BJ (cell line): ENCODE measurements at places on chromosomes 1 and 21. TPM values are rescaled to one million over a fixed set of nuclear protein-coding genes. Genes with fewer than 3 reads are reported as not detected.

DNA sequence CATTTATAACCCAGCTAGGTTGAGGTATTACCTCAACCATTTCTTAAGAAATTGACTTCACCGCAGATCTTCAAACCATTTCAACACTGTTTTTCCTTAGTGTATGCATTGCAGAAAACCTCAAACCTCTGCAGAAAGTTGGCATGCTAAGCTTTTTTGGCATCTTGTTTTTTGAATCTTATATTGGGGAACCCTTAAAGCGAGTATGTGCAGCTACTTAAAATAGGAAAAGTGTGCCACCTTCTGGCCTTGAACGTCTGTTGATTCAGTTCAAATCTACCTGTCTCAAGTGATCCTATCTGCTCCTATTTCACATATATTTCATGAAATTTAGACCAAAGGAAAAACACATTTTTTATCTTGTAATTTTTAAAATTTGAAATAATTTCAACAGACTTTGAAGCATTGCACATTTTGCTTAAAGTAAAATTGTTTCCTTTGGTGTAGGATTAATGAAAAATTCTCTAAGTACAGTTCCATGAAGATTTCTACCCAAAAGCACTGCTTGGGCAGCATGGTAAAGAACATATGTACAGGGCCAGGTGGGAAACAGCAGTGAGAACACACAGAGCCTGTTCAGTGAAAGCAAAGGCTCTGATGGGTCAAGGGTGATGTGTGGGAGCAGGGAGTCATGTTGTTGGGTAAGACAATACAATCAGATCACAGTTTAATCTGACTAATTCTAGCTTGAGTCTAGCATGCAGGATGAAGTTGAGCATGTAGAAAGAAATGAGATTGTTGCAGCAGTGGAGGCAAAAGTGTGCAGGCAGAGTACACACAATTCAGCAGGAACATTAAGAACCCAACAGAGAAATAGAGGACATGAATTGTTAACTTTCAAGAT is 17.2 kb downstream of the HENMT1 start:
- peak; percentile 19 for DNase-seq

- DNase-seq, result peak; percentile 41
Measured at GRCh38 chr1:231421971-231422797, at the start of gene EGLN1. Gene EGLN1, minus strand, starts transcription at chr1:231422287. Its CDS starts 399 bp downstream, at chr1:231421888.

DNA sequence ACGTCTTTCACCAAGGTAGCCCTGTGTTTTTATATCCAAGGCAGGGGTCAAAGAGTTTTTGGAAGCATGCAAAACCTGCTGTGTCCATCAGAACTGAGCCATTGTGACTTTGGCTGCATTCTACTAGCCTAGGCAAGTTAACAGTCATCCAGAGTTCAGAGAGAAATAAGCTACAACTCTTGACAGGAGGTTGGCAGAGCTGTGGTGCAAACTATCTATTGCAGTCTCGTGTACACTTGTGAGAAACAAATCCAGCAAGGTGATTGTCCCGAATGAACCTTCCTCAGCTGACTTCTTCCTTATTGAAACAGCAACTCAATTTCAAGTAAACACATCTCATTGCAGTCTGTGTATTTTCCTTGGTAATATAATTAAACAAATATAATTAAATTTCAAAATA is 124.5 kb downstream of the NCAM2 start:
- DNase-seq, result no peak

- no peak for DNase-seq
Measured at GRCh38 chr1:242002510-242002909, 3.6 kb upstream of the MAP1LC3C start.

GRCh38 chr1:183893561-183894289 is 88.8 kb downstream of the RGL1 start:
- DNase-seq, result no peak

- DNase-seq, result no peak
Measured at GRCh38 chr1:59413327-59413720, 116.4 kb downstream of the FGGY start.

DNA sequence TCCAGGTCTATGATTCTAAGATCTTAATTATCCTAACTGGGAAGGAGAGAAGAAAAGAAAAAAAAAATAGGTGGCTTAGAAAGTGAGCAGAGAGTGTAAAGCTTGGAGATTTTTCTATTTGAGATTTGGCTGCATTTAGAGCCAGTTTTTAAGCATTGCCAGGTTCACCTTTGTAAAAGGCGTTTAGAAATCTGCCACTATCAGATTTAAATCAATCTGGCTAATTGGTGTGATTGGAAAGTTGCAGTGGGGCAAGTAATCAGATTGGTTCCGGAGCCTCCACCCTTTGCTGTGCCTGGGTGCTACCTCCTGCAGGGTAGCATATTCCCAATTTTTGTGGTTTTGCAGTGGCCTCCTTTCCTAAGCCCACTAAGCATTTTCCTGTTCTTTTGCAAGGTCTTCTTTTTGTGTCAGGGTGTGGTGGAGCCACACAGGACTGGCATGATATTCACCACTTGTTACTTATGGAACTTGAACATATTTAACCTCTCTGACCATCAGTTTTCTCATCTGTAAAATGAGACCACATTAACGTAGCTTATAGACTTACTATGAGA is 48.5 kb upstream of the PPP2R5A start:
- no peak for DNase-seq

DNA sequence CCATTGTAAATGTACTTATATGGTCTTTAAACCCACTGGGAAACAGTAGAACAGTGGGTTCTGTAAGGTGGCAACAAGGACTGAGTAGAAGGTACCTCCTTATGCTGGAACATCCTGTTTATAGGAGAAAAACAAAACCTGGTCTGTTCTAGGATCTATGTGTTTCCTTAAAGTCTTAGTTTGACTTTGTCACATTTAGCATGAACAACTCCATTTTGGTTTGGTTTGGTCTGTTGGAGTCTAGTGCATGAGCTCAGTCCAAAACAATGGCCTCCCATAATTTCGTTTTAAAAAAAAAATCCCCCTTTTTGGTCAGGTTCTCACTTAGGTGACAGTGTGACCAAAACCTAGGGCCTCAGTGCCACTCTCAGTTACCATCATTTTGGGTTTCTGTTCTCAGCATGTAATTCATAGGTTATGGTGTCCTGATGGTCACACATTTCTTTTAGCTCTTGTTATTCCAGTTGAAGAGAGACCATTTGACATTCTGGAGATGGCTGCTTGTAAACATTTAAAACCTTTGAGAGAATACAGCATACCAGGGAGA is 66.4 kb upstream of the IL12RB2 start:
- DNase-seq, result no peak

DNA sequence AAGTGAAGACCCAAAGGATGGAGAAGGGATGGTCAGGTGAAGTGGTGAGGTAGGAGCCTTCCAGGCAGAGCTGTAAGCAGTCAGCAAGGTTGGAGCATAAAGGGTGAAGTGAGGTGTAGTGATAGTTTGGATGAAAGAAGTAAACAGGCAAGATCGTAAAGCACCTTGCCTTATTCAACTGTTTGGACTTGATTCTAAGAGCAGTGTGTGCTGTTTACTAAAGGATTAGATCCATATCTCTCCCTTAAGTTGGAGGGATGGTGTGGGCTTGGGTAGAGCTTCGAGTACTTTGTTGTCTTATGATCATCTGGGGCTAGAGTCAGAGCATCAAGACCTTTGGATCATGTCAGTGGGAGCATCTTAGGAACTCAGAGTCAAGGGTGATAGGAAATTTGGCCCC is 39.8 kb upstream of the CD34 start:
- no peak for DNase-seq

GRCh38 chr1:184023171-184023570 is 14.4 kb downstream of the COLGALT2 start:
- no peak for DNase-seq

- DNase-seq, result no peak
Measured at GRCh38 chr1:183477986-183478781, 5.9 kb downstream of the SMG7 start.

GRCh38 chr1:30682396-30683275 is 40.7 kb downstream of the MATN1 start:
- DNase-seq, result no peak

DNA sequence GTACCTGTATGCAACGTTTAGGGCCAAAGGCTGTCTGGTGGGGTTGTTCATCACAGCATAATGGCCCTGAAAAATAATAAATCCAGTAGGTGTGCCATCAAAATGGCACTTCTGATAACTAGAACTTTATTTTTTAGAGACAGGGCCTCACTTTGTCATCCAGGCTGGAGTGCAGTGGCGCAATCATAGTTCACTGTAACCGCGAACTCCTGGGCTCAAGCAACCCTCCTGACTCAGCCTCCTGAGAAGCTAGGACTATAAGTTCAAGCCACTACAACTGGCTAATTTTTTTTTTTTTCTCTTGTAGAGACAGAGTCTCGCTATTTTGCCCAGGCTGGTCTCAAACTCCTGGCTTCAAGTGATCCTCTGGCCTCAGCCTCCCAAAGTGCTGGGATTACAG is 4.7 kb downstream of the SNAPIN start:
- DNase-seq, result no peak

GRCh38 chr1:25247829-25248754 is 838 bp upstream of the RSRP1 start:
- no peak for DNase-seq

- DNase-seq, result no peak
Measured at GRCh38 chr1:21955058-21955457, 17.9 kb upstream of the HSPG2 start.

DNA sequence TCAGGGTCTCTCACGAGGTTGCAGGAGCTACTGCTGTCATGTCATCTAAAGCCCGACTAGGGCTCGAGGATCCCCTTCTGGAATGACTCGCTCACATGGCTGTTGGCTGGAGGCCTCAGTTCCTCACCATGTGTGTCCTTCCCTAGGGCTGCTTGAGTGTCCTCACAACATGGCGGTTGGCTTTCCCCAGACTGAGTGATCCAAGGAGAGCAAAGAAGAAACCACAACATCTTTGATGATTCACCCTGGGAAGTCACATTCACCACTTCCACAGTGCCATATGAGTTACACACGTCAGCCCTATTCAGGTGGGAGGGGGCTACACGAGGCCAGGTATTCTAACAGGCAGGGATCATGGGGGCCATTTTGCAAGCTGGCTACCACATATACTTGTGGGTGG is 64.9 kb downstream of the FHAD1 start:
- no peak for DNase-seq

DNA sequence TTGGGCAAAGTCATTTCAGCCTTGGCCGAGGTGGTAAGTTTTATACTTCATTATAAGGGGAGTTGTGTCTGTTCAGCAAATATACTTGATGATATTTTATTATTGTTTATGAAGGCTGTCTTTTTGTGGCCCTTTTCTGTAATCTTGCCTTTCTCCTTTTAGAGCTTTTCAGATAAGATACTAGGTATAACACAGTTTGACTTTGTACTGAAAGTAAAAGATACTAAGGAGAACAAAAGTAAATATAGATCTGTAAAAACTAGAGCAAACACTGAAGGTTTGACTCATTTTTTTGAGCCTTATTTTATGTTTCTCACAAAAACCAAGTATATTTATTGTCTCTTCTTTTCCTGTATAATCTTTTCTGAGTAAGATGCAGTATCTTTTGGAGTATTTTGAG is 61.9 kb downstream of the KIF1B start:
- no peak for DNase-seq

DNA sequence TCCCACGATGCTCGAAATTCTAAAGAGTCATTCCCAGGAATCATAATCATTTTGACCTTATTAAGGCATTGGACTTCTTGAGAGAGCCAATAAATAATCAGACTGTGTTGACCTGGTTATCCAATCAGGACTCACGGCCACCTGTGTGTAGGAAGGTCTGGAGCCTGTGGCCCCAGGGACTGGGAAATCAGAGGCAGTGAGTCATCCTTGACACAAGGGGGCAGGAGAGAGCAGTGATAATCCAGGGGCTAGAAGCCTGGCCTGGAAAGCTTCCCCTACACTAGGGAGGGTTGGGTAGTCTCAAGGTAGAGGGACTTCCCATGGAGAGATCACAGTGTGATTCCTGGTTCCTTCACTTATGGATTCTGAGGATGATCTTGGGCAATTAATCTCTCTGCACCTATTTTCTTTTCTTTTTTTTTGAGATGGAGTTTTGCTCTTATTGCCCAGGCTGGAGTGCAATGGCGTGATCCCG is 4.7 kb downstream of the MR1 start:
- no peak for DNase-seq

DNA sequence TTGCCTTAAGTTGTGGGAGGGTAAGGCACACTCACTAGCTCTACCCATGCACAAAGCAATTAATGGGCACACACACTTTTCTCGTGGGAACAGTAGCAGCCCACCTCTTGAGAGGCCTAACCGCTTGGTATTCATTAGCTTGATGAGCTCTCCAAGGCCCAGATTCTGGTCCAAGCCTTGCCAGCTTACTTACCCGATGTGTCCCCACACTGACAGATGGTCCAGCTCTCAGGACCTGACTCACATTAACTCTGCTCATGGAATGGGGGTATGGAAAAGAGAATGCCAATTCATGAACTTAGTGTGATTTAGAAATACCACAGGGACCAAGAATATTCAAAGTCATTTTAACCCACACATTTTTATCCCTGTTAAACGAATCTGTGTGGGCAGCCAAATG is 106.8 kb upstream of the CACHD1 start:
- no peak for DNase-seq

GRCh38 chr1:14238472-14239307 is 359.8 kb upstream of the KAZN start:
- no peak for DNase-seq

DNA sequence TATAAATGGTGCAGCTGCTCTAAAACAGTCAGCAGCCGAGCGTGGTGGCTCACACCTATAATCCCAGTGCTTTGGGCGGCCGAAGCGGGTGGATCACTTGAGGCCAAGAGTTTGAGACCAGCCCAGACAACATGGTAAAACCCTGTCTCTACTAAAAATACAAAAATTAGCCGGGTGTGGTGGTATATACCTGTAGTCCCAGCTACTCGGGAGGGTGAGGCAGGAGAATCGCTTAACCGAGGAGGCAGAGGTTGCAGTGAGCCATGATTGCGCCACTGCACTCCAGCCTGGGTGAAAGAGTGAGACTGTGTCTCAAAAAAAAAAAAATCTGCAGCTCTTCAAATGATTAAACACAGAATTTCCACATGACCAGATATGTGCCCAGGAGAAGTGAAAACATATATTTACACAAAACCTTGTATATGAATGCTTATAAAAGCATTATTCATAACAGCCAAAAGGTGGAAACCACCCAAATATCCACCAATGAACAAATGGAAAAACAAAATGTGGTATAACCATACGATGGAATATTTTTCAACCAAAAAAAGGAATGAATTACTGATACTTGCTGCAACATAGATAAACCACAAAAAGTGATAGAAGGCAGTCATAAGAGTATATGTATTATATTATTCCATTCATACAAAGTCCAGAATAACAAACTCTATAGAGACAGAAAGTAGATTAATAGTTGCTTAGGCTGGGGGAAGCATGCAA is 14.1 kb downstream of the EPS15 start:
- DNase-seq, result no peak

- DNase-seq, result no peak
Measured at GRCh38 chr1:63326106-63326472, 3.7 kb downstream of the FOXD3 start.

Gene IGSF9
- polyA plus RNA-seq, result not detected in 2 replicates

Gene PTPRF
- 70.3 and 97.0 TPM in 2 replicates for polyA plus RNA-seq

Gene NUDT4B
- 19.6 and 20.4 TPM in 2 replicates for polyA plus RNA-seq

Gene ST6GALNAC5
- polyA plus RNA-seq, result 0.80 and 3.0 TPM in 2 replicates

Gene FHL3
- polyA plus RNA-seq, result 7.9 and 13.0 TPM in 2 replicates

Gene TCHHL1
- polyA plus RNA-seq, result not detected in 2 replicates

Gene SV2A
- 21.2 and 25.4 TPM in 2 replicates for polyA plus RNA-seq

Gene ZSWIM5
- polyA plus RNA-seq, result 0.07 and 0.15 TPM in 2 replicates

Gene TAS1R1
- 0.16 and 0.25 TPM in 2 replicates for polyA plus RNA-seq

Gene FAM177B
- not detected in 2 replicates for polyA plus RNA-seq

Gene ABCA4
- polyA plus RNA-seq, result 0.22 and 0.25 TPM in 2 replicates

Gene C1orf141
- not detected in 2 replicates for polyA plus RNA-seq
